ENCODE measurements at places on chromosomes 4 and X.

DNA sequence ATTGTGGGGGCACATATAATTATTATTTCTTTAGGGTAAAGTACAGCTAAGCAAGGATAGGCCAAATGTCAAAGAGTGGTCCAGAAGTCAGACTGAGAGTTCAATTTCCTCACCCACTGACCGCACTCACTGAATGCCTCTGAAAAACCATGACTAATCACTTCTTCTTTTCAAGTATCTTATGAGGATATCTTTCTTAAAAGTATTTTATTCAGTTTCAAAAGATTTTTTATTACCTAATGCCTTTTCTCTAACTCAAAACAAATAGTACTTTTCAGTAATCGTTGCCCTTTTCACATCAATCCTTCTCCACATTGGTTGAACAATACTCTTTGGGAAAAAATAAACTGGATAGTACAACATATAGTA is 61.7 kb upstream of the CAMK2D start:
- peak; percentile 38 for DNase-seq

- no peak for DNase-seq
Observed at GRCh38 chr4:114905017-114905416, 208.4 kb downstream of the NDST4 start.

GRCh38 chr4:99945718-99946355 is 581 bp downstream of the DNAJB14 start:
- DNase-seq, result peak; percentile 62

- DNase-seq, result peak; percentile 80
Observed at GRCh38 chr4:140837736-140838135, 81.6 kb upstream of the TBC1D9 start.

All from OCI-M1 (cell line).